Left lung (tissue), 14 donors: ENCODE measurements at places on chromosomes 6 and 20. TPM values are rescaled to one million over a fixed set of nuclear protein-coding genes. Genes with fewer than 3 reads are reported as not detected.
A peak's percentile ranks its signal among the peaks of the same experiment; 100 is the strongest.

- DNase-seq = no peak
Measured at GRCh38 chr6:2449572-2449940, 204.2 kb upstream of the GMDS start.

DNA sequence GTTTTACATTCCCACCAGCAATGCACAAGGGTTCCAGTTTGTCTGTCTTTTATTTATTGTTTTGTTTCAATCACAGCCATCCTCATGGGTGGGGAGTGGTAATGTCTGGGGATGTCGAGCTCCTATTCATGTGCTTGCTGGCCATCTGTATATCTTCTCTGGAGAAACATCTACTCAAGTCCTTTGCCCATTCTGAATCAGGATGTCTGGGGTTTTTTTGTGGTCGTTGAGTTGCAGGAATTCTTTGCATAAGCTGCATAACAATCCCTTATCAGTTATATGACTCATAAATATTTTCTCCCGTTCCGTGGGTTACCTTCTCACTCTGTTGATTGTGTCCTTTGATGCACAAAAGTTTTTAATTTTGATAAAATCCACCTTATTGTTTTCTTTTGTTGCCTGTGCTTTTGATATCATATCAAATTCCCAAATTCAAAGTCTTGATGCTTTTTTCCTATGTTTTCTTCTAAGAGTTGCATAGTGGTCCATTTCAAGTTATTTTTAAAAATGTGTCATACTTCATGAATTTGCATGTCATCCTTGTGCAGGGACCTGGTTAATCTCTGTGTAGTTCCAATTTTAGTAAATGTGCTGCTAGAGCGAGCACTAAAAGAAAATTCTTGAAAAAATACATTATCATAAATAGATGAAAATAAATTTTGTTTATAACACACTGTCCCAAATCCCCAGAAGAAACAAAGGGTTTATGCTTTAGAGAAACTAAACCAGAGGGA, 54.9 kb upstream of the PDE10A start:
- no peak for DNase-seq

Gene PRDM13
- total RNA-seq = not detected

GRCh38 chr20:46331611-46332361, 23.5 kb upstream of the CDH22 start:
- no peak for DNase-seq

DNA sequence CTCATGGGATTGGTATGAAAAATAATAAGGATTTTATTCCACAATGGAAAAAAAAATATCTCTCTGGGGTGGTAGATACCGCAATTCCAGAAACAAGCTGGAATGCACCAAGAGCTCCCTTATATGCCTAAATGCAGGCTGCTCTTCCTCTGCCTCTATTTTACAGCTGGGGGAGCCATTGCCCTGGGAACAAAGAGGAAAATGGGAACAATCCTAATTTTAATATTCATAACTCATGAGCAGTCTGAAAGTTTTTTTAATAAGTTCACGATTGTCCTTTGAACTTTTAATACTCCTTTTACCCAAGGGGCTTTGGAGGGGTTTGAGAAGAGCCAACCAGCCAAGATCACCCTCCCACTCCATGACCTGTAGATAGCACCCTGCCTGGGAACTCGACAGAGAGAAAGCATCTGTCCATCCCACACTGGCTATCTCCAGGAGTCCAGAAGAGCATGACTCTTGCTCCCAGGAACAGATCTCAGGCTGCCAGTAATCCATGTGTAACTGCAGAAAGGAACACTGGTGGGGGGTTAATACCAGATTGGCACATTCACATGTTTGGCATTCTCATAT, 74.7 kb downstream of the CD83 start:
- no peak for DNase-seq

DNA sequence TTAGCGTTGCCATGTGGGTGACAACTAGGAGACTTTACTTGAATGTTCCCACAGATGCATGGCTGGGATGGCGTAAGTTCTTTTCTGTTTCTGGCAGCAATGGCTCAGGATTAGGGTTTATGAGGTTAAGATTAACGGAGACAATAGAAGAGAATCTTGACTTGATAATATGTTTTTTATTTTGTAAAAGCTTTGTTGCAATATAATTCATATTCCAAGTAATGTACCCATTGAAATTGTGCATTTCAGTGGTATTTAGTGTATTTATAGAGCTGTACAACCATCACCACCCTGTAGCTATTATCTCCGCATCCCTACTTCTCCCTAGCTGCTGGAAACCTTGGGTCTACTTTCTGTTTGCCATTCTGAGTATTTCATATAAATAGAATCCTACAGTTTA, 349.2 kb downstream of the UTRN start:
- no peak for DNase-seq

Gene TOX2
- total RNA-seq = 14.5 TPM

GRCh38 chr6:17679726-17680125, 27.0 kb downstream of the NUP153 start:
- no peak for DNase-seq

DNA sequence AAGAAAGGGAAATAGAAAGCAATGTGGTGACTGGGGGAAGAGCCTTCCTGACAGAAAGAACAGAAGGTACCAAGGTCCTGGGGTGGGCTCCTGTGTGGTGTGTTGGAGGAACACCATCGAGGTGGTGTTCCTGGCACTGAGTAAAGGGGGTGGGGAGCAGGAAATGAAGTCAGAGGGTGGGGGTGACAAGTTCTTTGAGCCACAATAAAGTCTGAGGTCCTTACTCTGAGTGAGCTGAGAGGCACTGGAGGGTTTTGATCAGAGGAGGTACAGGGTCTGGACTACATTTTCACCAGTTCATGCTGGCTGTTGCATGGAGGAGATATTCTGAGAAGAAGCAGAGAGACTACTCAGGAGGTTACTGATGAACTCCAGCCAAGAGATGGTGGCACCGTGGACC, 198.2 kb downstream of the GMPR start:
- no peak for DNase-seq

- DNase-seq = no peak
Measured at GRCh38 chr6:170464080-170464479, 89.0 kb downstream of the PSMB1 start.

DNA sequence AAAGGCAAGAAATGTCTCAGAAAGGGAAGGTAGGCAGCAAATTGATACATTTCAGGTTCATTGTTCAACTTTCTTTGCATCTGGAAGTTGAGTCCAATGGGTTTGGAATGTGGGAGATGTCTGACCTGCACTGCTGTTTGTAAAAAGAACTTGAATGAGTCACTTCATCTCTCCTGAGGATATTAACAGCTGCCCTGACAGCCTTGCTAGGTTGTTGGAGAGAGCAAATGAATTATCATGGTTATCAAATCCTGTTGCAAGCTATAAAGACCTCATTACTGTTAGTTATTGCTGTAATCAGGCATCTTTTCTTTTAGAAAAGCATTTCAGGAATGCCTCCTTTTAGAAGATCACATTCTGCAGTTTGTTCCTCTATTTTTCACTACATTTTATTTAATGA, 23.0 kb upstream of the FLRT3 start:
- no peak for DNase-seq

GRCh38 chr20:29689411-29690225, 1567.8 kb upstream of the DEFB115 start:
- no peak for DNase-seq

GRCh38 chr6:158758941-158759479, 60.2 kb downstream of the EZR start:
- DNase-seq = no peak

GRCh38 chr6:3712827-3713665, 38.5 kb downstream of the PXDC1 start:
- no peak for DNase-seq

GRCh38 chr20:51542571-51543421, at the start of gene NFATC2:
Gene NFATC2, minus strand, starts transcription at chr20:51542719. Its CDS starts 220 bp downstream, at chr20:51542499.
- DNase-seq = peak; percentile 56

DNA sequence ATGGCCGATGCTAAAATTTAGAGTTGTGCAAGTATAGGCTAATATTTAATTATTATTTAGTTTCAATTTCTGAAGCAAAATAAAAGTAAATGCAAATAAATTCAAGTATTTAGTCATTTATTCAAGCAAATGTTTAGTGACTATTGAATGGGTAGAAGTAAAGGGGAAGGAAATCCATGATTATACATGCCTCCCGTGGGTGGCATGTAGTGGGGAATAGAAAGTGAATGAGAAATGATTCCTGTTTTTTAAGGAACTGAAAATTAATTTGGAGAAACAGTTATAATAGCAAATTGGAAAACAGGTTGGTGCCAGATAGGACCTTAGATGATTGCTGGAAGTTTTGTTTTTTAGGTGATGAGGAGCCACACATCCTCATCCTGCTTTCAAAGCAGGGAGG, 35.4 kb downstream of the FAM229B start:
- DNase-seq = no peak

DNA sequence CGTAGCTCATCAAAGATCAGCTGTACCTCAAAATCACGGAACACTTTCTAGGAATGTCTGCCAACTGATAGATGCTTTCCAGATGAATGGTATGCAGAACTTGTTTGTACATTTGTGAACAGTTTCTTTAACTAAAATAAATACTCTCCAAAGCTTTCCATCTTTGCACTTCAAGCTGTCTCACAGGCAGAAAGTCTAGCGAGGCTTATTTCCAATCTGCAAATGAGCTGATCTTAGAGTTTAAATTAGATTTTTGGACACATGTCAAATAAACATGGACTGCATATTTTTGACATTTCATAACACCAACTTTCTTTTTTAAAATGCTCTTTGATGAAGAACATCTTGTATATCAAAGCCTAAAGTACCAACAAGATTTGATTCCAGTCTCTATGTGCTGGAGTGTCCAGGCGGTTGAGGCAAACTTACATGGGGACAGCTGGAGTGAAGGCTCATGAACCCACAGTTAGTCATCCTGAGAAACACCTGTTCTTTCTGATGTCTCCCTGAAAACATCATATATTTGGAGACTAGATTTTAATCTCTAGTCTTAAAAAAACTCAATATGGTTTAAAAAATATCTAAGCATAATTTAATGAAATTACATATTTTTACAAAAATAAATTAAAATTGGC, 268.6 kb upstream of the AGPAT4 start:
- DNase-seq = no peak

- no peak for DNase-seq
Measured at GRCh38 chr20:22492497-22492896, 91.9 kb downstream of the FOXA2 start.

- peak; percentile 93 for DNase-seq
Measured at GRCh38 chr20:33576432-33577125, 85.5 kb upstream of the C20orf144 start.

GRCh38 chr20:23253524-23253923, 97.1 kb upstream of the NXT1 start:
- DNase-seq = no peak

Gene THBS2
- 34.7 TPM for total RNA-seq

GRCh38 chr6:35662999-35663398, 25.7 kb downstream of the FKBP5 start:
- no peak for DNase-seq
